ENCODE measurements at places on chromosomes 5 and 9.

DNA sequence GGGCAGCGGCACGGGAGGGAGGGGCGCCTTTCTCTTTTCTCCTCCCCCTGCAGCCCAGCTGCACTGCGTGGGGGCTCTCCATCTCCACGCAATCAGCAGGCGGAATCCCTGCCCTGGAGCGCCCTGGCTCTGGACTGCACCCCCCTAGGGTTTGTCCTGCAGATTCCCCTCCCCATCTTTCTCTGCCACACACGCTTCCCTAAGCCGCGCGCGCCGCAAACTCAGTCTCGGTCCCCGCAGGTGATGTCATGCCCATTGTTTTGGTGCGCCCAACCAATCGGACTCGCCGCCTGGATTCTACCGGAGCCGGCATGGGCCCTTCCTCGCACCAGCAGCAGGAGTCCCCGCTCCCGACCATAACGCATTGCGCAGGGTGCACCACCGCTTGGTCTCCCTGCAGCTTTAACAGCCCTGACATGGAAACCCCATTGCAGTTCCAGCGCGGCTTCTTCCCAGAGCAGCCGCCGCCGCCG lies at the start of gene KCNN2:
KCNN2 (plus strand) TSS at position 347 of the 473 bp plus-strand sequence; CDS start at position 417, 70 bp downstream.
- DNase-seq: no peak

DNA sequence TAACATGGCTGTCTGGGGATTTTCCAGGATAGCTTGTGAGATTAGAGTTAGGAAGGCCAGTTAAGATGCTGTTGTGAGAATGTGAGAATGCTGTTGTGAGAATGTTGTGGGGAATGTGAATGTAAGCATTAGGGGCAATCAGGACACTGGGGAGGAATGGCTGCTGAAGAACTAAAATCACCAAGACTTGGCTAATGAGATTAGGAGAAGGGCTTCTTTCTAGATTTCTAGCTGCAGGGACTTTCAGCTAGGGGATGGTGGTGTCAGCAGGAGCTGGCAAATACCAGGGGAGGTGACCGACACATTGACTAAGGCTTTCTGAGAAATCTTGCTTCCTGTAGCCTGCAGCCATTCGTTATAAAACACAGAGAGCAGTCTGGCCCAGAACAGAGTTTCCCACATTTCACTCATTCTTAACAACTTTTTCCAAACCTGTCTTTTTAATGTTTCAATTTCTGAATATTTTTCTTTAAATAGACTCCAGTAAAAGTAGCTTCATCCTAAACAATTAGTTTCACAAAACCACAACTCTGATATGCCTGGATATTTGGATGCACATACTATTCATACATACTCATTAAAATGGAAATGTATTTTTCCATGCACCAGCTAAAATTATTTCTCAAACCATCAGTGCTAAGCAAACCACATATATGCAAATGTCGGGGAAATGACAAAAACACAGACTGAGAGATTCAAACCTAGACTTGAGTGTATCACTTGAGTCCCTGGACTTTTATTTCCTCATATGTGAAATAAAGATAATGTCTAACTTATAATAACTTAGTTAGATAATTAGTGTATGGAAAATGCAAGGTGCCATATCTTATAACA lies 89.3 kb upstream of the TNC start:
- no peak for DNase-seq

GRCh38 chr9:32738501-32739172 lies 44.7 kb upstream of the TMEM215 start:
- DNase-seq: no peak

GRCh38 chr5:172758077-172758833 lies 12.7 kb downstream of the DUSP1 start:
- no peak for DNase-seq

GRCh38 chr9:114372921-114373448 lies 14.8 kb downstream of the AKNA start:
- DNase-seq: no peak

DNA sequence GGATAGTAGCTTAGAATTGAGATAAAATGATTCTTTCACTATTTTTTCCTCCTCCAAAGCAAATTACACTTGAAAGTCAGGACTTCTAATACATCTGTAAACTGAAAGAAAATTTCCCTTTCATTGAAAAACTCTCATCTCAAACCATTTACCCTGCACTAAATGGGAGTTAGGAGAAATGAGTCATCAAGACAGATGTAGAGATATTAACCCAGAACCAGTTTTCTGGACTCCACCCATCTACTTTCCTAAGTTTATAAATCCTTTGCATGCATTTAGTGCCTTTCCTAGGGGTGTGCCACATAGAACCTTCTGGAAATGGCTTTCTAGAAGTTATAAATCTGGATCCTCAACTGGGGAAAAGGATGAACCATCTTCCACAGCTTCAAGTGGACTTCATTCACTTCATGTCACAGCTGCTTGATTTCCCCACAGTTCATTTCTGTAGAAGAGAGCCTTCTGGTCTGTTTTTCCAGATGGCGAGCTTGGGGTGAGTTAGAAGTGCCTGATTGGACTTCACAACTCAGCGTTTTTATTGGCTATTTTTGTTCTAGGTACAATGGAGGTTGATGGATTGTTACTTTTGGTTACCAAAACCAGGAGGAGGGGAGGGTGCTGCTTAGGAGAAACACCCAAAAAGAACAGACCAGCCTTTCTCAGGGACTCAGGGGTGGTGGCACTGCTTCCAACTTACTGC lies 72.5 kb upstream of the GPR151 start:
- no peak for DNase-seq

DNA sequence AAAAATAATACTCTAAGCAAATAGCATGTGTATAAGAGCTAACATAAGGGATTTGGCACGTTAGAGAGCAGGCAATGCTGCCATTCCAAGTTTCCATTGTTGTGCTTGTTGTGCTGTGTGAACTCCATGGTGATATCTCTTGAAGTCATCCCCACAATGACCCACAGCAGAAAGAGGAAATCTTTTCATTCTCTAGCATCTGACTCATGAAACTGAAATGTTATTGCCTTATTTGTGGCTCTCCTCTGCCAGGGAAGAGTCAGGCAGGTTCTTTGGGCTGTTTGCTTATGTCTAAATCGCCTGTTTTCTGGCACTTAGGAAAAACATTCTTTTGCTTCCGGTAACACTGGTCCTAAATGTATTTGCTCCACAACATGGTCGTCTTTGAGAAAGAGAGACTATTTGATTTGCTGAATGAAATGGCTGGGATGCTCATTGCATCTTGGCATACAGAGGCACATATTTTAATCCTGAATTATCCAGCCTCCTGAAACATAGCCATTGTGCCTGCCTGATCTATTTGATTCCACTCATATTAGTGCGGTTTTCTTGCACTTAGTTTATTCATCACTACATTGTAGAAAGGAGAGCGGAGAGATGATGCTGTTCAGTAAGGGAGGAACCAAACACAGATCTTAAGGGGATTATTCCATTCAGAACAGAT lies 188.8 kb downstream of the CSNK1G3 start:
- DNase-seq: no peak

GRCh38 chr9:121509180-121509579 lies 9.5 kb upstream of the GGTA1 start:
- no peak for DNase-seq

GRCh38 chr5:120304663-120305062 lies 159.4 kb upstream of the PRR16 start:
- no peak for DNase-seq

Measured in NCI-H1694 (cell line).